ENCODE measurements at places on chromosomes 1 and 21.

GRCh38 chr1:119783354-119784185, 14.9 kb upstream of the HMGCS2 start:
- no peak for DNase-seq
- H3K27ac ChIP-seq, result no peak overlapping the region
- no peak overlapping the region for H3K4me3 ChIP-seq
- H3K27me3 ChIP-seq, result no peaks in the 10 kb centered on the region
- H3K36me3 ChIP-seq, result no peaks in the 10 kb centered on the region

GRCh38 chr1:204323887-204324286, 35.8 kb downstream of the PLEKHA6 start:
- H3K4me1 ChIP-seq, result peaks cover 4% of the 10 kb centered on the region
- H3K27ac ChIP-seq, result no peak overlapping the region
- no peak overlapping the region for H3K4me3 ChIP-seq
- H3K36me3 ChIP-seq, result no peaks in the 10 kb centered on the region
- no peaks in the 10 kb centered on the region for H3K27me3 ChIP-seq
- no peak for DNase-seq

- H3K36me3 ChIP-seq, result no peaks in the 10 kb centered on the region
- H3K27me3 ChIP-seq, result no peaks in the 10 kb centered on the region
- H3K4me1 ChIP-seq, result no peaks in the 10 kb centered on the region
- H3K4me3 ChIP-seq, result no peak overlapping the region
- no peak overlapping the region for H3K27ac ChIP-seq
Observed at GRCh38 chr1:240931031-240931430, 319.1 kb upstream of the GREM2 start.

- DNase-seq, result no peak
- no peak overlapping the region for H3K27ac ChIP-seq
- H3K36me3 ChIP-seq, result no peaks in the 10 kb centered on the region
- no peaks in the 10 kb centered on the region for H3K4me1 ChIP-seq
Observed at GRCh38 chr1:66585002-66585401, 51.0 kb downstream of the SGIP1 start.

- no peaks in the 10 kb centered on the region for H3K36me3 ChIP-seq
- no peaks in the 10 kb centered on the region for H3K27me3 ChIP-seq
- H3K4me3 ChIP-seq, result no peak overlapping the region
- no peaks in the 10 kb centered on the region for H3K4me1 ChIP-seq
Observed at GRCh38 chr1:83839566-83840173, 159.3 kb downstream of the TTLL7 start.

DNA sequence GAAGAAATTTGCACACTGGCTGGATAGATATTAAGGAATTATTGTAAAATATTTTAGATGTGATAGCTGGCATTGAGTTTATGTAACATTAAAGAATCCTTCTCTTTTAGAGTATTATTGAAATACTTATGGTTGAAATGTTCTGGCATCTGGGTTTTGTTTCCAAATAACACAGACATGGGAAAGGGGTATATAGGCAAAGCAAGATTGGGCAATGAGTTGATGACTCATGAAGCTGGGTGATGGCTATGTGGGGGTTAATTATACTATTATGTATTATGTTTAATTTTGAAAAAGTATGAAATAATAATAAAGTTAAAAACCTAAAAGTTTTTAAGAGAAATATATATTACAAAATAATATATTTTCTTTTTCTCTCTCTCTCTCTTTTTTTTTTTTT, 12.5 kb upstream of the PTPN14 start:
- no peaks in the 10 kb centered on the region for H3K4me1 ChIP-seq
- no peak overlapping the region for H3K27ac ChIP-seq
- no peaks in the 10 kb centered on the region for H3K27me3 ChIP-seq
- no peak overlapping the region for H3K4me3 ChIP-seq
- DNase-seq, result no peak
- H3K36me3 ChIP-seq, result no peaks in the 10 kb centered on the region

DNA sequence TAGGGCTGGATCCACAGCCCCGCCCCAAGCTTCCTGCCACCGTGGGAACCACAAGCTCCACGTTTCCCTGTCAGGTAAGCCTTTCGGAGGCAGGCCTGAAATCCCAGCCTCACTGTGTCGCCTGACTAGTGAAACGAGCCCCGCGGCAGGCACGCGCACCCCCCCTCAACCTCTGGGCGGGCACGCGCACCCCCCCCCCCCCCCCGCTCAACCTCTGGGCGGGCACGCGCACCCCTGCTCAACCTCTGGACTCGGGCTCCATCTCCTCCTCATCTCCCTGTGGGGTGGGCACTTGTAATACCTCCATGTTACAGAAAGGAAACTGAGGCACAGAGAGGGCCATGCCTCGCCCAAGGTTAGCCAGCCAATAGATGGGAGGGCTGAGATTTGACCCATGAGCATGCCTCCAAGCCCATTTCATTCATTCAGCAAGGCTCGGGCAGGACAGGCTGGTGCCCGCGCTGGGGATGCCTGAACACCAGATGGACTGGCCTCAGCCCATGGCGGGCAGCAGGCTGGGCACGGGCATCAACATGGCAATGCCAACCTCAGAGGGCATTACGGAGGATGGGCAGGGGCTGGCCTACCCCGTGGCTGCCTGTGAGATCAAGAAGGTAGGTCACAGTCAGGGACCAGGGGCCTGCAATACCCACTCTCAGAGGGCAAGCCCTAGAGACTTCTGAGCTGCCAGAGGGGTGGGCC, 4.7 kb downstream of the CFAP410 start:
- DNase-seq, result no peak
- H3K36me3 ChIP-seq, result no peaks in the 10 kb centered on the region
- no peaks in the 10 kb centered on the region for H3K4me1 ChIP-seq
- no peaks in the 10 kb centered on the region for H3K27me3 ChIP-seq

DNA sequence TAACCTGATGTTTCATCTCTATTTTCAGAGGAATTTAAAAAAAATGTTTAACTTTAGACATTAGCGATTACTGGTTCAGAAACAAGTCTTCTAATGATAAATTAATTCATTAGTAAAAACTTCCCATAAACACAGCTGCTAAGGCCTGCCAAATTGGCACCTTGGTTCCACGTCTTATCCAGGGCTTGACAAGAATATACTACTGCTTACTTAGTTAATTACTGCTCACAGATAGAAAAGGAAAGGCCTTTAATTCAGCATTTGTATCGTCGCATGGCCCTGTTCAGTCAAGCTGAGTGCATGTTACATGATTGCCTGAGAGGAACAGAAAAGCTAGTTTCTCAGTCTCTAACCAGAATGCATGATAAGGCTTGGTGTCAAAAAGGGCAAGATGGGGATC, 84.6 kb downstream of the ADGRL2 start:
- no peak for DNase-seq
- H3K4me1 ChIP-seq, result no peaks in the 10 kb centered on the region
- no peaks in the 10 kb centered on the region for H3K36me3 ChIP-seq
- H3K27ac ChIP-seq, result no peak overlapping the region

DNA sequence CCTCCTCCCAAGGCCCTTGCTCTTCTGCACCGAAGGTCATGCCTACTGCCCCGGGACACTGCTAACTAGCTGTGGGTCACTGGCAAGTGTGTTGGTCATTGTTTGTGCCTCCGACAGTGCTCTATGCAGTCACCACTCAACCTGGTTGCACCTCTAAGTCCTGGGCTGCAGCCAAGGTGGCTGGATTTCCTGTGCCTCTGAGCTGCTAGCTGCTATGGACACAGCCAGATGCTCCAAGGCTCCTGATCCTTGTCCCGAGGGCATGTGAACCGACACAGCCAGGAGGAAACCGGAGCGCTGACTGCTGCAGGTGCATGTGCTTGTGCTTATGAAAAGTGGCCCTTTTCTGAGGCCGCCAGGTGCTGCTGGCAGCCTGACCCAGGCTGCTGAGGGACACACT, 14.7 kb upstream of the SPOCD1 start:
- DNase-seq, result no peak

- no peak overlapping the region for H3K27ac ChIP-seq
- no peaks in the 10 kb centered on the region for H3K36me3 ChIP-seq
- H3K27me3 ChIP-seq, result no peaks in the 10 kb centered on the region
- H3K4me3 ChIP-seq, result no peak overlapping the region
Observed at GRCh38 chr1:24275510-24275909, 43.6 kb upstream of the GRHL3 start.

DNA sequence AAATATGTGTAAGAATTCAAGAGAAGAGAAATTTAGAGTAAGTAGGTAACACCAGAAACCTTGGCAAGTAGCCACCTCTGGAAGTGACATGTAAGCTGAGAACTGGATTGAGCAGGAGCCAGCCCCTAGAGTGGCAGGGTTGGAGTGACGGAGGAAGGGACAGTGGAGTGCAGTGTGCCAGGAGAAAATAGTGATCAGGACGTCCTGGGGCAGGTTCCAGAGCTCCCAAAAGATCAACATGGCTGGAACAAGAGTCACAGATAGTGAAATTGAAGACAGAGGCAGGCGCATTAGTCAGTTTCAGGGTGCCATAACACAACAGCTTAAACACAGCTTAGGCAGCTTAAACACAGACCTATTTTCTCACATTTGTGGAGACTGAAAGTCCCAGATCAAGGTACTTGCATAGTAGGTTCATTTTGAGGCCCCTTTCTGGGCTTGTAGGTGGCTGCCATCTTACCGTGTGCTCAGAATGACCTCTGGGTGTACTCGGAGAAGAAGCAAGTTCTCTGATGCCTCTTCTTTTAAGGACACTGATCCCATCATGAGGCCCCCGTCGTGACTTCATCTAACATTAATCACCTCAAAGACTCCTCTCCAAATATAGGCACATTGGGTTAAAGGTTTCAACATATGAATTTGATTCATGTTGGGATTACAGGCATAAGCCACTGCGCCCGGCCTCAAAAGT, 37.2 kb downstream of the GNPAT start:
- no peak overlapping the region for H3K27ac ChIP-seq
- no peaks in the 10 kb centered on the region for H3K36me3 ChIP-seq
- no peaks in the 10 kb centered on the region for H3K4me1 ChIP-seq
- no peaks in the 10 kb centered on the region for H3K27me3 ChIP-seq

DNA sequence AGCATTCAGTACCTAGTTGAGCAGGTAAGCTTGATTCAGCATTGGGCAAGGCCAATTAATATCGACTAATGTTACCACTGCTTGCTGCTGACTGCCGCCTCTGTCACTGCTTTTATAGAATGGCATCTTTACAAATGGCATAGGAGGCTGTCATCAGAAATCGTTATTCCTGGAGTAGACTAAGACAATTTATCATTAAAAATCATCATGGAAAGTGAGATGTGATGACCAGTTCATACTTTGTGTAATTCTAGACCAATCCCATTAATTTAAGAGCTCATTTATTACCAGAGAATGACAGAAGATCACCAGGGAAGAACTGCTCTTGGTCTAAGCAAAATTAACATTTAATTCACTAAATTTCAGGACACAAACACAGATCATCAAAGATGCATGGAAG, 254.0 kb downstream of the SPATA17 start:
- DNase-seq, result no peak
- no peak overlapping the region for H3K4me3 ChIP-seq
- no peaks in the 10 kb centered on the region for H3K4me1 ChIP-seq
- no peak overlapping the region for H3K27ac ChIP-seq
- H3K27me3 ChIP-seq, result no peaks in the 10 kb centered on the region

GRCh38 chr1:119347858-119348257, 20.7 kb upstream of the HAO2 start:
- no peak overlapping the region for H3K27ac ChIP-seq
- H3K4me1 ChIP-seq, result no peaks in the 10 kb centered on the region
- no peaks in the 10 kb centered on the region for H3K27me3 ChIP-seq
- H3K4me3 ChIP-seq, result no peak overlapping the region
- H3K36me3 ChIP-seq, result no peaks in the 10 kb centered on the region
- no peak for DNase-seq

DNA sequence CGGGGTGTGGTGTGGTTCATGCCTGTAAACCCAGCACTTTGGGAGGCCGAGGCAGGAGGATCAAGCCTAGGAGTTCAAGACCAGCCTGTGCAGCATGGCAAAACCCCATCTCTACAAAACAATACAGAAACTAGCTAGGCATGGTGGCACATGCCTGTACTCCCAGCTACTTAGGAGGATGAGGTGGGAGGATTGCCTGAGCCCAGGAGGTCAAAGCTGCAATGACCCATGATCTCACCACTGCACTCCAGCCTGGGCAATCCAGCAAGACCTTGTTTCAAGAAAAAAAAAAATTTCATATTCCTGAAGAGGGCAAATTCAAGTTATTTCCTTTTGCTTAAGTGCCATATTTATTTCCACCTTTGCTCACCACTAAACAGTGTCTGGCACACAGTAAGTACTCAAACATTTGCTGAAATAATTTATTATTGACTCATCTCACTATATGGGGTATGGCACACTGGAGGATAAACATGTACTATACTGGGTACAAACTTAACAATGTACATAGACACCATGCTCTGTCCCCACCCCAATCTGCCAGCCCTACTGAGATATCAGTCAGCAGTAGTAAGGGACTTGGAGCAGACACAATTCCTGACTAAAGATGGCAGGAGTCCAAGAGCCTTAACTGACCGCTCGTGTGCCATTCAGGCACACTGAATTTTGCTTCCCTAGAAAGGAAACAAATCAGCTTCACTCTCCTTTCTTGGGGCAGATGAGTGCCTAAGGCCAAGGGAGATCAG, 15.5 kb downstream of the MEAF6 start:
- no peak for DNase-seq
- H3K4me3 ChIP-seq, result no peak overlapping the region
- H3K36me3 ChIP-seq, result no peaks in the 10 kb centered on the region

DNA sequence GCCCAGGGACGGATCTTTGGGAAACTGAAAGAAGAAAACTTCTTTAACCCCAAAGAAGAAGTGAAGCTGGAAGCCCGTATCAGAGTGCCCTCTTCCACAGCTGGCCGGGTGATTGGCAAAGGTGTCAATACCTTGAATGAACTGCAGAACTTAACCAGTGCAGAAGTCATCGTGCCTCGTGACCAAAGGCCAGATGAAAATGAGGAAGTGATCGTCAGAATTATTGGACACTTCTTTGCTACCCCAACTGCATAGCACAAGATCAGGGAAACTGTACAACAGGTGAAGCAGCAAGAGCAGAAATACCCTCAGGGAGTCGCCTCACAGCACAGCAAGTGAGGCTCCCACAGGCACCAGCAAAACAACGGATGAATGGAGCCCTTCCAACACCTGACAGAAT, 114.0 kb downstream of the NBPF12 start:
- no peaks in the 10 kb centered on the region for H3K27me3 ChIP-seq
- H3K4me3 ChIP-seq, result no peak overlapping the region
- H3K27ac ChIP-seq, result no peak overlapping the region
- no peaks in the 10 kb centered on the region for H3K36me3 ChIP-seq
- H3K4me1 ChIP-seq, result no peaks in the 10 kb centered on the region

GRCh38 chr1:11938722-11939526, 4.4 kb downstream of the PLOD1 start:
- H3K36me3 ChIP-seq, result no peaks in the 10 kb centered on the region
- H3K4me3 ChIP-seq, result no peak overlapping the region
- H3K27me3 ChIP-seq, result no peaks in the 10 kb centered on the region

GRCh38 chr1:47839433-47839760, 157.8 kb downstream of the TRABD2B start:
- no peak for DNase-seq
- no peaks in the 10 kb centered on the region for H3K27me3 ChIP-seq
- H3K4me3 ChIP-seq, result no peak overlapping the region
- H3K36me3 ChIP-seq, result no peaks in the 10 kb centered on the region
- no peak overlapping the region for H3K27ac ChIP-seq

DNA sequence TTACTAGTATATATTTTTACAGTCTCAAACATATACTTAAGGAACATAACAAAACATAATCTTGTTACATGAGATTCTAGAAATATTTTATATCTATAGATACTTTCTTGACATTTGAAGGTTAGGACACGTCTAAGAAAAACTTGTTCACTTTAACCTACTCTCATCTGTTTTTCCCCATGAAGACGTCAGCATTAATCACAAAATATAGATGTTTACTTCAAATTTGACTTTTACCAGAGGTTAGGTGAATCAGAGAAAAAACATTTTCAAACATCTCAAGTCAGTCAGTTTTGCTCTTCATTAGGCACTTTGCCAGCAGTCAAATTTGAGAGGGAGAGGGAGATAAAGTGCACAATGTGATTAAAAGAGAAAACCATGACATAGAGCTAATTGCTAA, 47.7 kb downstream of the BRINP3 start:
- no peak overlapping the region for H3K4me3 ChIP-seq
- H3K4me1 ChIP-seq, result no peaks in the 10 kb centered on the region
- no peak overlapping the region for H3K27ac ChIP-seq
- DNase-seq, result no peak
